ENCODE measurements at places on chromosomes 7 and 10. TPM values are rescaled to one million over a fixed set of nuclear protein-coding genes. Genes with fewer than 3 reads are reported as not detected.

Gene CHST15
- polyA plus RNA-seq = 20.6 TPM

DNA sequence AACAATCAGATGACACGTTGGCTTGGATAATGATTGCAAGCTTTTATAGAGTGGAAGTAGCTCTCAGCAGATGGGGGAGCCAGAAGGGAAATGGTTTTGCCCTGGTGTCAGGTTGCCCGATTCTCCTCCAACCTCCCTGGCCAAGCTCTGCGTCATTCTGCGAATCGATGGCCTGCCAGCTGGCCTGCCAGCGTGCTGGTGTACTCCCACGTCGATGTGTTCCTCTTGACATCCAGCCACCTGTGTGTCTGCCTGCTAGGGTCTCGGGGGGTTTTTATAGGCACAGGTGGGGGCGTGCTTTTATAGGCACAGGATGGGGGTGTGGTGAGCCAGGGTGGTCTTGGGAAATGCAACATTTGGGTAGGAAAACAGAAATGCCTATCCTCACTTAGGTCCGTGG, 4.6 kb downstream of the NET1 start:
- DNase-seq = no peak

DNA sequence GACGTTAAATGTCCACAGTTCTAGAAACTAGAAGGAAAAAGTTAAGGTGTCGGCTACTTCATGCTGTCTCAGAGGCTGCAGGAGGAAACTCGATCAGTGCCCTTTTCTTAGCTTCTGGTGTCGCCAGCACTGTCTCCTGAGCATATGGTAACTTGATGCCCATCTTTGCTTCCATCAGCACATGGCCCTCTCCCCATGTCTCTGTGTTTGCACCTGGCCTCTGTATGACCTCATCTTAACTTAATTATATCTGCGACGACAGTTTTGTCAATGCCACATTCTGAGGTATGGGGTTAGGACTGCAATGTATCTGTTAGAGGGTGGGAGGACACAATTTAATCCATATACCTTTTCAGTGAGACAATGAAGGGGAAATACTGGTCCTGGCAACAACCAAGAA, 449.9 kb downstream of the POM121L12 start:
- no peak for DNase-seq

DNA sequence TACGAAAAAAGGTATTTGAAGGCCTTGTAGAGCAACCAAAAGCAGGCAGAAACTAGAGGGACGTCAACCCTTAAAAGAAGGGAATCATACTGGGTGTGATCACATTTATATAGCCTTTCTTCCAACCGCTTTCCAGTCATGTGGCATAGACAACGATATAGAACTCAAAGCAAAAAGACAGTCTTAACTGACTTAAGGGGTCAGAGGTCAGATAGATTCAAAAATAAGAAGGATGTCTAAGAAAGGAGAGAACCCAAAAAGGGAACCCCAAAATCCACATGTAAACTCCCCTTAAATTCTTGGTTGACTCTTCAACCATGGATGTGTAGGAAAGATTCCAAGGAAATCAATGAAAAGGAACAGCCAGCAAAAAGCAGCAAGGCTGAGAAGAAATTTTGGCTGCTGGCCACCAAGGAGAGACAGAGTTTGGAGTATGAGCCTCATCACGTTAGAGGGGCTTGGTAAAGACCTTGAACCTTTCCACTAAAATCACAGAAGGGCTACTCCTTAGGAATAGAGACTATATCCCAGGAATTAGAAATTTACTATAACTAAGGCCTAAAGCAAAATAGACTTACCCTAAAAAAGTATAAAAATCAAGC, 8.6 kb downstream of the BCAP29 start:
- no peak for DNase-seq

DNA sequence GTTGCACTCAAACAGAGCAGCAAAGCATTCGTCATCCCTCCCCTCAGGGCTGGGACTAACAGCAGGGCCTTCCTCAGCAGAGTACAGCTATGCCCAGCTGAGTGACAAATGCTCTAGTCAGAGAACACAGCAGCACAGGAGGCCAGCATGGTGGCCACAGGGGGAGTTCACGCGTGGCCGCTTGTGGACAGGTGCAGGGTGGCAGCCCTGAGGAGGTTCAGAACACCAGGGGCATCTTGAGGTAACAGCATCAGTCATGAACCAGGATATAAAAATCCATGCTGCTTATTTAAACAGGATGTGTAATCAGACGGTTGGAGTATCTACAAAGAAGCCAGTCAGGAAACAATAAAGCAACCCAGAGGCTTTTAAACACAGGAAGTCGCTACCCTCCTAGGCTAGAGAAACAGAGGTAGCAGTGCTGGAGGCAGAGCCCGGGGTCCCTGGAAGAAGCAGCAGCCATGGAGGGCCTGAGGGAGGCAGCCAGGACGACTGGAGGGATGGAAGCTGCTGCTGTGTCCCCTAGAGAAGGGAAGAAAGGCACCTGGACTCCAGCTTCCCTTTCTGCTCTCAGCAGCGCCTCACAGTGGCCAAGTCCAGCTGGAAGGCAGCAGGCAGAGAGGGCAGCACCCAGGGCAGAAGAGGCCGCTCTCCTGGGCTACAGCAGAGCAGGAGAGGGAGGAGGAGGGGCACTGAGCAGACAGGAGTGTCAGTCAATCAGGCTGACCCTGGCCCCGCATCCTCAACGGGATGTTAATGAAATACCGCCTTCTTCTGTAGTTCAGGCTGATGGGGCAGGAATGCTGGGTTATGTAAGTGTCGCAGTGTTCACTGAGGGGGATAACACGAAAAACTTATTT, 70.8 kb upstream of the UCN3 start:
- no peak for DNase-seq

GRCh38 chr10:128080641-128081040, 45.6 kb downstream of the MKI67 start:
- DNase-seq = no peak

Gene R3HCC1L
- polyA plus RNA-seq = 23.3 TPM

Gene KEL
- 3.8 TPM for polyA plus RNA-seq

Gene LIPA
- polyA plus RNA-seq = 56.0 TPM

Gene HOXA2
- polyA plus RNA-seq = 13.9 TPM

GRCh38 chr7:151819866-151820265, 57.0 kb downstream of the PRKAG2 start:
- no peak for DNase-seq

Gene TMEM225B
- 2.3 TPM for polyA plus RNA-seq

- DNase-seq = no peak
Measured at GRCh38 chr7:112946350-112946749, 140.3 kb downstream of the GPR85 start.

Gene AKR1C2
- polyA plus RNA-seq = 8.5 TPM

Gene GRID1
- 1.1 TPM for polyA plus RNA-seq

- DNase-seq = peak; percentile 71
Measured at GRCh38 chr7:522071-522950, 2.7 kb upstream of the PDGFA start.

- DNase-seq = no peak
Measured at GRCh38 chr10:72638586-72639440, 12.9 kb upstream of the MICU1 start.

Gene AIFM2
- 6.6 TPM for polyA plus RNA-seq

GRCh38 chr10:78260141-78260540, 226.5 kb downstream of the RPS24 start:
- no peak for DNase-seq

GRCh38 chr7:157003756-157004520, 6.5 kb downstream of the MNX1 start:
- DNase-seq = no peak

- DNase-seq = no peak
Measured at GRCh38 chr7:16189026-16189715, 232.2 kb downstream of the CRPPA start.

DNA sequence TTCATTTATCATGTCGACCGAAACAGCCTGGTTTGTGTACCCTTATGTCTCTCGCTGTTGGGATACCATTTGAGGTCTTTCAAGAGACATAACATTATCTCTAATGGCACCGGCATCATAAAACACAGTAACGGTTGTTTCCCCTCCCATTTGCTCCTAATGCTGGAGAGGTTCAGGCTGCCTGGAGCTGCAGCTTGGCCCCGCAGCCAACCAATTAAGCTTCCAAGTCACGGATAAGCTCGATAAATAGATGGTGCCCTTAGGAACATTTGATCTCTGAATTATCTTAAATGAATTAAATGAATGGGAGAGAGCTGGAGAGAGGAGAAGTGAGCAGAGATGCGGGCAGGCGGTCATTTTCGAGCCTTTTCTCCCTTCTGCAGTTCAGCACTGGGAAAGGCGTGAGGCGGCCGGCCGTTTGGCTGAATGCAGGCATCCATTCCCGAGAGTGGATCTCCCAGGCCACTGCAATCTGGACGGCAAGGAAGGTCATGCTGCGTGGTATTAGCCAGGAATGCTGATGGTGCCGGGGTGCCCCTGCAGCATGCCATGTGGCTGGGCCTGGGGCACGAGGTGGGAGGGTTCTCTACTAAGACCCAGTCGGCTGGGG, 12.6 kb downstream of the CPA4 start:
- no peak for DNase-seq

DNA sequence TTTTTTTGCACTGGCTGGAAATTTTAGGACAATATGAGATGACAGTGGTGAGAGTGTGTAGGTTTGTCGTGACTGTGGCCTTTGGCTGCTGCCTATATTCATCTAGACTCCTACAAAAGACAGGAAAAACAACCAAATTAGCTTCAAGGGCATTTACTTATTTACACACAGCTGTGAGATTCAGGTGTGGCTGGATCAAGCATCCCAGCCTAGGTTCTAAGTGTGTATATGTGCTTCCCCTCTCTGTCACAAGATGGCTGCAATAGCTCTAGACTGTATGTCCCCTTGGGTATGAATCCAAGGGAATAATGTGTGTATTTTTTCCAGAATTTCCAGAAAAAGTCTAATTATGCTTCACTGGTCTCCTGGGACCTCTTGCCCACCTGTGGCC, 25.5 kb upstream of the INPP5A start:
- no peak for DNase-seq

DNA sequence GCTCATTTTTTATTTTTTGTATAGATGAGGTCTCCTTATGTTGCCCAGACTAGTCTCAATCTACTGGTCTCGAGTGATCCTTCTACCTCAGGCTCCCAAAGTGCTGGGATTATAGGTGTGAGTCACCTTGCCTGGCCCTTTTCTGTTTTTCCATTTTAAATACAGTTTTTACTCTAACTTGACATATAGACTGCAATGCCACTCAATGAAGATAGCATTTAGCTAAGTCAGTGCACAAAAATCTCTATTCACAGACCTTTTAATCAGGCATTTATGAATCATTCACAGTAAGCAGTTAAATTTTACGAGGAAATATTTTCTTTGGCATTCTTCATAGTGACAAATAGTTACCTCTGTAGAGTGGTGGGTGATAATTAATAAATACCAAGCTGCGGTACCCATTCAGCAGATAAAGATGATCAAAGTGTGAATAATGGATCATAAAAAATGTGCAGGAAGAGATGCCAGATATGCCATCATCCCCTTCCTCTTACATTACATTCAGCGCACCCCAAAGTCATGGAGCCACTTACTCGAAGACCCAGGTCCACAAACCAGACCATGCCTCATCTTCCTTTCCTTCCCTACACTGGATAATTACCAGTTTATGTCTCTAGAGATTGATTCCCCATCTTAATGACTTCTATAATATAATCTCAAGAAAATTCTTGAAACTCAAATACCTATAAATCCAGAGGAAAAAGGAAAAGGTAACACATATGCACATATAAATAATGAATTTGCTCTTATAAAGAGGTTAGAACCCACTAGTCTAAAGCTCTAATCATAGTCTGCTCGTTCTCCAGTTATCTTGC, 56.0 kb downstream of the UBE2H start:
- no peak for DNase-seq

DNA sequence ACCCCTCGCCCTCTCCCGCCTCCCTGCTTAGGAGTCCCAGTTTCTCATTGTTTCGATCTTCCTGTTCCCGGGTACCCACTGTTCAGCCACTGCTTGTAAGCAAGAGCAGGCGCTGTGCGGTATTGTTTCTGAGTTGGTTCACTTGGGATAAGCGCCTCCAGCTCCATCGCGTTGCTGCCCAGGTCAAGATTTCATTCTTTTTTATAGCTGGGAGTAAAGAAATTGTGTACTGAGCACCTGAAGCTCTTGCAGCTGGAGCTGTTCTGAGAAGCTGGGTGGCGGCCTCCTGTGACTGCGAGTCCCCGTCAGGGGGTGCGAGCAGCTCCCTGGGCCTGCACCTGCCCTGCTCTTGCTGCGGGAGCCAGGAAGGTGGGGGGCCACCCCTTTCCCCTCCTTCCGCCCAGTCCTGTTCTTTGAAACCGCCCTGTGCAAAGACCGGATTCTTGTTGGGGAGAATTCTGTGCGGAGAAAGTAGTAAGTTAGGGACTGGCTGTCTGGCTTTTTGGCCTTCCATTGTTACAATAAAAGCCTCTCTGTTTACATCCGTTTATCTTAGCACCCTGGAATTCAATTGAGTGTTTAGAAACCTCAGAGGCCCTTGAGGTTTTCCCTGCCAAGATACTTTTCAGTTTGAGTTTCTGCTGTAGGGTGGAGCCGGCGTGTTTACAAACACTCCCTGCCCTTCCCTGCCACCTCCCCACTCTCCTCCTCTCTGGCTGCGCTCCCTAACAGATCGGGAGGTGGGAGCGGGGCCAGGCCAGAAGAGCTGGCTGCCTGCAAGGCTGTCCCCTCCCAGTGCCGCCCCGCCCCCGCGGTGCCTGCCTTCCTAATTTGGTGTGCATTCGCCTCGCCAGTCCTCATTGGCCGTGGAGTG, 30.8 kb upstream of the AP5Z1 start:
- peak; percentile 92 for DNase-seq

Gene NRP1
- 177 TPM for polyA plus RNA-seq

Gene ZNF107
- polyA plus RNA-seq = 13.8 TPM

GRCh38 chr10:88920198-88920597, 32.4 kb downstream of the ACTA2 start:
- no peak for DNase-seq

DNA sequence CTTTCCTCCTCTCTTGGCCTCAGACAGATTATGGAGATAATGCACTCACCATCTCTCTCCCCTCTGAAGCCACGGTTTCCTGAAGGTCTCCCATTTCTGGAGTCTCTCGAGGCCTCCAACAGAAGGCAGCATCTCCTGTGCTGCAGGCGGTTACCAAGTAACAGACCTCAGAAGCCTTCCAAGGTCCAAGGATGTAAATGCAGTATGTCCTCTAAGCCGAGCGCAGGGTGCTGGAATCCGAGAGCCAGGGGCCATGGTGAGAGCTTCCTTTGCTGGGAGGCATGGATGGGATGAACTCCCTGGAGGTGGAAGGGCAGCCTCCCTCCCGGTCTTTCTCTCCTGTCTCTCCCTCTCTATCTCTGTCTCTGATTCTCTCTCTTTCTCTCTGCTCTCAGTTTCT, 79.8 kb downstream of the ADARB2 start:
- DNase-seq = no peak

DNA sequence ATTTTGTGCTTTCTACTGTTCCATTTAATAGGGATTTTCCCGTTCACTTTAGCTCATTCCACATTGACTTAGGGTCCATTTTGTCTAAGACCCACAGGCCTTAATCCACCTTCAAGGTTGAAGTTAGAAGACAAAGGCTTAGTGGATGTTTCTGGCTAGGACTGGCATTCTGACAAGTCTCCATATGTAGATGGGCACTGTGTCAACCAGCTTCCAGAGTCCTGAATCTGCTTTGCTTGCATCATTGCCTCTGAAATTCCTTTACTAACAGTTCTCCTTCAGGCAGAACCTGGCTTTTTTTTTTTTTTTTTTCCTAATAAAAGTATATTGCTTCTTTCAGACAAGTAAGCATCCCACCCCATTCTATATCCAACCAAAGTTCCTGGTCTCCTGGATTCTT, 69.6 kb upstream of the PDCD4 start:
- no peak for DNase-seq

Gene NKX2-3
- polyA plus RNA-seq = not detected

GRCh38 chr10:52451817-52452216, 137.7 kb downstream of the DKK1 start:
- DNase-seq = no peak
